ENCODE measurements at places on chromosomes 1 and 21.

GRCh38 chr1:36342426-36343185 lies 19.2 kb upstream of the EVA1B start:
- peak; percentile 50 for DNase-seq

DNA sequence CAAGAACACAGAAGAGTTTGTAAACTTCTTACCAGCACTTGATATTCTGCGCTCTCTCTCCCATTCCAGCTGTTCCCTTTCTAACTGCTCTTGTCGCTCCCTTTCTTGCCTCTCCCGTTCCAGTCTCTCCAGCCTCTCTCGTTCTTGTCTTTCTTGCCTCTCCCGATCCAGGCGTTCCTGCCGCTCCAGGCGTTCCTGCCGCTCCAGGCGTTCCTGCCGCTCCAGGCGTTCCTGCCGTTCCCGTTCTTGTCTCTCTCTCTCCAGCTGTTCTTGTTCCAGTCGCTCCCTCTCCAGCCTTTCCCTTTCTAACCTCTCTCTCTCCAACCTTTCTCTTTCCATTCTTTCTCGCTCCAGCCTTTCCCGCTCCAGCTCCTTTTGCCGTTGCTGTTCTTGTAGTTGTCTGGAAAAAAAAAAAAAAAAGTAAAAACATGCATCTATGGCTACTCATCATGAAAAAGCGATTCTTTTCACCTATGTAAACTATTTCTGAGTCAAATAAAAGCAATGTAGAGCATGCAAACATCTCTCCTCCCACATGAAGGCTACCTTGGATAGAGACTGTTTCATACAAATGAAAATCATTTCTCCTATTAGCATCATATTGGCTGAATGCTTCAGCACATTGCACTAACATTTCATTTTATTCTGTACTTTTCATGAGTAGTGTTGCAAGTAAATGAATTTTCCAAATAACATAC lies 91.5 kb upstream of the LBR start:
- no peak for DNase-seq

DNA sequence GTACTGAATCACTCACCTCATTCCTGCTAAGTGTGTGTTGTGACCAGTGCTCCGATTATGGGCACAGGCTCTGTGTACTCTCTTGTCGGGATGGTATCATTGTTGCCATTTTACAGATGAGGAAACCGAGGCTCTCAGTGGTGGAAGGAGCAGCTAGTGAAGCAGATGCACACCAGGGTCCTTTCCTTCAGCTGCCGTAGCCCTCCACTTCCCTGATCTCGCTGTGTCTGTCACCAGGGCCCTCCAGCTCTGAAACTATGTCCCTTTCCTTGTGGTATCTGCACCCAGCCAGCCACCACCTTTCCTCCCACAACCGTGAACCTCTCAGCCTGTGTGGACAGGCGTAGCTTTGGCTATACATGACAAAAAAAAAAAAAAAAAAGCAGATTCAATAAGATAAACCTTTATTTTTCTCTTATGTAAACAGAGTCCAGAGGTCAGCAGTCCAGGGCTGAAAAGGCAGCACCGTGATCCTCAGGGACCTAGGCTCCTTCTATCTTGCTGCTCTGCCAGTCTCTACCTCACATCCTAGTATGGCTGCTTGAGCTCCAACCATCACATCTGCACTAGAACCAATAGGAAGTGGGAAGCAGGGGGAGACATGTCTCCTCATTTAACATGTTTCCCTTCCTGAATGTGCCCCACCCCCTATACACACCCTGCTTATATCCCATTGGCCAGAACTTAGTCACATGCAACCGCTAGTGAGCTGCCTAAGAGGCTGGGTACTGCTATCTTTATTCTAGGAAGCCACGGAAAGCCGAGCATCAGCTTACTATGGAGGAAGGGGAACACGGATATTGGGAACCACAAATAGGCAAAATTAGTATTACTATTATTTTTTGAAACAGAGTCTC lies 44.3 kb downstream of the TMEM51 start:
- DNase-seq, result no peak

DNA sequence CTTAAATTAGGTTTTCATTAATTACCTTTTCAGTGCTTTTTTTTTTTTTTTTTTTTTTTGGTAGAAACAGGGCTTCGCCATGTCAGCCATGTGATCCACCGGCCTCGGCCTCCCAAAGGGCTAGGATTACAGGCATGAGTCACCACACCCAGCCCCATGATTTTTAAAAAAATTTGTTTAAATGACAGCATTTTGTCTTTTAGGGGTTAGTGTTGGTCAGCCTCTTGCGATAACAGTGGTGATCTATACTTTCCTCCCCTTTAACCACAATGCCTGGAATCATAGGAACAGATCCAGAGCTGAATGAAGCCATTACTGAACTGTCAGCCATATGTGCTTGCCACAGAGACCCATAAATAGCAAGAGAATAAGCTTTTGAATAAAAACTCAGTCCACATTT lies 73.9 kb downstream of the CACHD1 start:
- DNase-seq, result no peak

- no peak for DNase-seq
These were observed 45.8 kb upstream of the SERBP1 start for GRCh38 chr1:67476006-67476482.

DNA sequence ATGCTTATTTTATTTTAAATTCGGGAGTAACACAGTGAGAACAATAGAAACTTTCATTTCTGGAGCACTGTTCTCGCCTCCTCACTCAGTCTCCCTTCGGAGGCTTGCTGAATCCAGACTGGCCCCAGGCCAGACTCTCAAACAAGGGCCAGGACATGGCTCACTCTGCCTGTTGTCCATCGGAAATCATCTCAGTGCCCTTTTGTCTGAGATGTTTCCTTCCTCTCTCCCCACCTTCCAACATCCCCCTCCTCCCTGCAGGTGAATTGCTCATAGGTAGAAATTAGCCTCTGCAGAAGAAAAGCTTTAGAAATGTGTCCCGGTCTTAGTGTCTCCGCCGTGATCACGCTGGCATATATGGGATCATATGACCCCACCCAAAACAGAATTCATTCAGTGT lies 55.2 kb downstream of the ERG start:
- no peak for DNase-seq

DNA sequence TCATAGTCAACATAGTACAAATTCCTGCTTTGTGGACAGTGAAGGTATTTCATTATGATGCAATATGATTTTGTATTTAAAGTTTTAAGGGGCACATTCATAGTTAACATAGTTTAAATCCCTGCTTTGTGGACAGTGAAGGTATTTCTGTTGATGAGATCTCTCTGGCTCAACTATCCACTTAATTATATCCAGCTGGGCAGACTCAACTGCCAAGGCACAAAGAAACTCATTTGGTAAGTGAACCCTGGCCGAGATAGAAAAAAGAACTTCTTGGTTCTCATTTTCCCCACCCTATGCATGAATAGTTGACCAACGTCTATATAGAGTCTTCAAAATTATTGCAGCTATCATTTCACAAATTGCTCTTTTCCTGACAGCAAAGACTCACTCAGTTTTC lies 1194.6 kb downstream of the NCAM2 start:
- no peak for DNase-seq

GRCh38 chr1:202728951-202729350 lies 18.7 kb upstream of the SYT2 start:
- no peak for DNase-seq

- DNase-seq, result no peak
These were observed 136.5 kb upstream of the DPYD start for GRCh38 chr1:98057236-98057910.

- no peak for DNase-seq
These were observed 73.4 kb upstream of the PKN2 start for GRCh38 chr1:88610687-88611086.

DNA sequence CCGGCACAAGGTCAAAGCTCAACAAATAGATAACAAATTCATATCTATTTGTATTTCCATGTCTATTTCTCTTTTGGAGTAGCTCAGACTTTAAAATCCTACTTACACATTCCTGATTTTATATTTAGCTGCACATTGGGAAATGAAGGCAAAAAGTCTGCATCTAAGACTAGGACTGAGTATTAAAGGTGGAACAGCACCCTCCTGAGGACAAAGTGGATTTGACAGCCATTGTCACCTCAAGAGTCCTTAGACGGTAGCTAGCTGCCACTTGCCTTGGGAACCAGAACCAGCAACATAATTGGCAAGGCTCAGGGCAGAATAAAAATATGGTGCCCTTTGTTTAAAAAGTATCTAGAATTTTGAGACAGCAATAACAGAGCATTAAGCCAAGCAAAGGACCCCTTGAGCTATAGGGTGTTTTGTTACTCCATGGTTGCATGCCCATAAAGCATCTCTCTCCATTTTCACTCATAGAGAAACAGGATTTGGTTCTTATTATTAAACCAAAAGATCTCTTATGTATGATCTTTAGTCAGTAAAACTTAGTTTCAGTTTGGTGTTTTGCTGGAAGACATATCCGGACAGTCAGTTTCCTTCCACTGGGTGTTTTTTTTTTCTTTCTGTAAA lies 30.0 kb upstream of the SGIP1 start:
- DNase-seq, result no peak

DNA sequence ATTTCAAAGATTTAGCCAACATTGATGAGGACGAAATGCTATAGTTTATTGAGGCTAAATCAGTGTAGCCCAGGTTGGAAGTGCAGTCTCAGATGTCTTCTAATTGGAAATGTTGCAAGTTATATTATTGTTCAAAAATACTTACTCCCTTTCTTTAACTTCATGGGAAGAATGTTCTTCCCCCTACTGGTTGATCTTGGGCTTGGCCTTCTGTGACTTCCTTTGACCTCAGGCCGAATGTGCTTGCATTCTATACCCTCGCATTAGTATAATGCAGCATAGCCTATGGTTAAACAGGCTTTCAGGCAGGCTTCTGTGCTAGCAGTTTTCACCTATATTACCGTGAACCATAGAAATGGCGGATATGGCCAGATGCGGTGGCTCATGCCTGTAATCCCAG lies 77.3 kb downstream of the RPE65 start:
- DNase-seq, result no peak

GRCh38 chr1:98897479-98897878 lies 107.2 kb downstream of the PLPPR5 start:
- no peak for DNase-seq

GRCh38 chr21:37266515-37267221 lies 466 bp downstream of the VPS26C start:
- DNase-seq, result no peak

GRCh38 chr1:239723776-239724367 lies 337.5 kb downstream of the CHRM3 start:
- no peak for DNase-seq

DNA sequence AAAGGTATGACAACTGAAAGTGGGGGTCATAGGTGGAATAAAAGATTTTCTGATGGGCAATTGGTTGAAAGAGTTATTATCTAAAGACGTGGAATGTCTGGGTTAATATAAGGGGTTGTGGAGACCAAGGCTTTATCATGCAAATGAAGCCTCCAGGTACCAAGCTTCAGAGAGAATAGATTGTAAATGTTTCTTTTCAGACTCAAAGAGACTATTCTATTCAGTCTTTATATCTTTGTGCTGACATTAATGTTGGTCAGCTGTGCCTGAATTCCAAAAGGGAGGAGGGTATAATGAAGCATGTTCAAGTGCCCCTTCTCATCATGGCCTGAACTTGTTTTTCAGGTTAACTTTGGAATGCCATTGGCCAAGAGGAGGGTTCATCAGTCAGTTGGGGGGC lies 145.3 kb downstream of the SETD4 start:
- no peak for DNase-seq

GRCh38 chr21:46226146-46226545 lies 2.4 kb downstream of the LSS start:
- DNase-seq, result no peak

DNA sequence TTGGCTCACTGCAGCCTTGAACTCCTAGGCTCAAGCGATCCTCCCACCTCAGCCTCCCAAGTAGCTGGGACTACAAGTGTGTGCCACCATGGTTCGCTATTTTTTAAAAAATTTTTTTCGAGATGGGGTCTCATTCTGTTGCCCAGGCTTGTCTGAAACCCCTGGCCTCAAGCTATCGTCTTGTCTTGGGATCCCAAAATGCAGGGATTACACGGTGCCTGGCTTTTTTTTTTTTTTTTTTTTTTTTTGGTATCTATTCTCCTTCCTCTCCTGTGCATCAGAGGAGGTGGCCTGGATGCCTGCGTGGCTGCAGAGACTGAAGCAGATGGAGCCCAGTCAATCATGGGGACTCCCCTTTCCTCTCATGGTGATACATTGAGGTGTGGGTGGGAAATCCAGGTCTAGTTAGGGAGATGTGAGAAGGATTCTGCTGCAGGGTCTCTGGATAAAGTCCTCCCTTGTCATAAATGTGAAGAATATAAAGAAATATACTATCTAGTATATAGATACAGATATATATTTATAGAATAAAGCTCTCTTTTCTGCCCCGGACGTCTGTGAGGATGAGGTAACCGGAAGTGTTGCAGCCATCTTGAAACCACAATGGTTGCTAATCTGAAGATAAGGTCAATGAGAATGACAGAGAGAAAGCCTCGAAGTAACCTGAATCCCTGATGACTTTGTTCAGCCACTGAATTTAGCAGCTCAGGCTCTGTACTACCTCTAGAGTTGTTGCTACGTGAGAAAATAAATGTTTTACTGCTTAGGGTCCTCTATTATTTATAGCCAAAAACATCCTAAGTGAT lies 19.5 kb upstream of the RGSL1 start:
- no peak for DNase-seq

DNA sequence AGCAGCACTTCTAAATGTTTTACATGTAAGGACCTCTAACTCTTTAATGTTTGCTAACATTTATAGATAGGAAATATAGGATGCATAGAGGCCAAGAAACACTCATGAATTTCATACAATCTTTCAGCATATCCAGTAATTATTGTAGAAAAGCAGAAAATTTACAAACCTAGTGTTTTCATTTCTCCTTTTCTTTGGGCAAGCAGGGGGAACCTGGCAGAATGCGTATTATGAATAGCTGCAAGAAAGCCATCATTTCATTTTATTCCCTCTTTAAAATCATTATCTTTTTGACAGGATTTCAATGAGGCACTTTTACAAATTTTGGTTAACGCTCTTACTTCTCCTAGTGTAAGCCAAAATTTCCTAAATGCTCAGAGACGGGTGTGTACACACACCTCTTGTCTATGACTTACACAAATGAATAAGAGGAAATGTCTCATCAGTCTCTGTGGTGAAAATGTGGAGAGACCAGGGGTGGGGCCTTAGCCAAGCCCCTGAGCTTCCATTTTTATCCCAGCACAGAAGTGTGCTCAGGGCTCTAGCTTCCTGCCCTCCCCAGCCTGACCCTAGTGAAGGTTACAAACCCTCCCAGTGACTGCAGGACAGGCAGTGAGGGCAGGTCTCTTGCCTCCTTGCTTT lies 91.6 kb downstream of the LRRC8C start:
- DNase-seq, result no peak

Data from effector CD8-positive, alpha-beta T cell (primary cell).